Activated T-cell treated with anti-CD3 and anti-CD28 coated beads, Interleukin-2, amount 50 U/mL, for 4 hours (primary cell): ENCODE measurements at places on chromosomes 11 and 22. TPM values are rescaled to one million over a fixed set of nuclear protein-coding genes. Genes with fewer than 3 reads are reported as not detected.
A peak's percentile ranks its signal among the peaks of the same experiment; 100 is the strongest.

- DNase-seq = no peak
Measured at GRCh38 chr11:93525601-93526345, 17.4 kb downstream of the SMCO4 start.

GRCh38 chr11:19805827-19806226 lies 93.2 kb downstream of the NAV2 start:
- DNase-seq = no peak

GRCh38 chr11:85348945-85349344 lies 278.2 kb downstream of the DLG2 start:
- no peak for DNase-seq

GRCh38 chr11:11535611-11536010 lies 86.2 kb downstream of the GALNT18 start:
- no peak for DNase-seq

DNA sequence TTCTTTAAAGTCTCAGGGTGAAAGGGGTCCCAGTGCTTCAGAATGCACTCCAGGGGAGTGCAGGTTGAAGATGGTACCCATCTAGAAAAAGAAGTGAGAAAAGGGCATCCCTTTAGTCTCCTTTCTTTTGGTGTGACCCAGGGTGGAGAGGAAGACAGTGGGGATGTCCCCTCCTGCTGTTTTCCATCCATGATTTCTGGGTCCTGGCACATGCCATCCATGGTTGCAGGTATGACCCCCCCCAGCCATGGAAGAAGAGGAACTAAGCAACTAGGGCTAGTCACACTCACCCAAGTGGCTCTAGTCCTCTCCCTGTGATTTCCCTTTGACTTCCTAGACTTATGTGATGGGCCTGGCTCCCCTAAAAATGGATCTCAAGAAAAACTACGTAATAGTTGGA lies 15.9 kb upstream of the EI24 start:
- DNase-seq = no peak

GRCh38 chr22:36756031-36756430 lies 19.9 kb downstream of the IFT27 start:
- DNase-seq = no peak

DNA sequence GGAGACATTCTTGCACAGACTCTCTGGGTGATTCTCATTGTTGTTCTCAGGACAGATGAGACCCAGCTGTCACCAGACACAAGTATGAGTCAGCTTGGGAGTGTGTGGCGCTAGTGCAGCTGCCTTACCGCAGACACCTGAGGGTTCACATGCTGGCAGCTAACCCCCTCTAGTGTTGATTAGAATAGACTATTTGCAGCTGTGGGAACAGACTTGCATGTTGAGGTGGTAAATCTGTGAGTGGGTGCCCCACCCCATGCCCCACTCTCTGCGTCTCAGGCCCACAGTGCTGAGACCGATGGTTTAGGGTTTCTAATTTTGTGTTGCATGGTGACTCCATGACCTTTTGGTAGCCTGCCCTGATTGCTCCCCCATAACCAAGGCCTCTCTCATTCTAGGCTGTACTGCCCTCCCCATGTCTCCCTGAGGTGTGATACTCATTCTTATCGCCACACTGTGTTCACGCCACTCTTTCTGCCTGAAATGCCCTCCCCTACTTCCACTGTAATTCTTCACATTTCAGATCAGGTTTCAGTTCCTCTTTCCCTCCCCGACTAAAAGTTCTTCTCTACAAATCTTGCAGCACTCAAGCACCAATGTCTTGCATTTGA lies 73.7 kb upstream of the KIRREL3 start:
- DNase-seq = no peak

- no peak for DNase-seq
Measured at GRCh38 chr11:27183672-27184457, 143.2 kb downstream of the BBOX1 start.

DNA sequence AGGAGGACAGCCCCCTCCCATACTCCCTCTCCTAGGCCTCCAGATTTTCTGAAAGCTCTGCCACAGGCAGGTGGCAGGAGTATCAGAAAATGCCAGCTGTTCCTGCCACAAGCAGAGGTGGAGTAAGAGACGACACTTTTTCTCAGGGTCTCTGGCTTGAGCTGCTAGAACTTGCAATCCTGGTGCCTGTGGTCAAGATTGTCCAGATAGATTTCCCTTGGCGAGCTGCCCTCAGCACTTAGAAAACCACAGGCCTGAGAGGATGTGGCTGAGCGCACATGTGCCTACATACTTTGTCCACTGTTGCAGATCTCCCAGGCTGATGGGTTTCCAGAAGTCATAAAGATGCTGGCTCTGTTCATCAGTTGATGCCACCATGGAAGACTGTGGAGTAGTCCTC lies 65.7 kb upstream of the NAV2 start:
- no peak for DNase-seq

- no peak for DNase-seq
Measured at GRCh38 chr11:57964660-57965059, 59.0 kb upstream of the OR9Q1 start.

GRCh38 chr11:72766152-72766902 lies 14.1 kb upstream of the ARAP1 start:
- no peak for DNase-seq

DNA sequence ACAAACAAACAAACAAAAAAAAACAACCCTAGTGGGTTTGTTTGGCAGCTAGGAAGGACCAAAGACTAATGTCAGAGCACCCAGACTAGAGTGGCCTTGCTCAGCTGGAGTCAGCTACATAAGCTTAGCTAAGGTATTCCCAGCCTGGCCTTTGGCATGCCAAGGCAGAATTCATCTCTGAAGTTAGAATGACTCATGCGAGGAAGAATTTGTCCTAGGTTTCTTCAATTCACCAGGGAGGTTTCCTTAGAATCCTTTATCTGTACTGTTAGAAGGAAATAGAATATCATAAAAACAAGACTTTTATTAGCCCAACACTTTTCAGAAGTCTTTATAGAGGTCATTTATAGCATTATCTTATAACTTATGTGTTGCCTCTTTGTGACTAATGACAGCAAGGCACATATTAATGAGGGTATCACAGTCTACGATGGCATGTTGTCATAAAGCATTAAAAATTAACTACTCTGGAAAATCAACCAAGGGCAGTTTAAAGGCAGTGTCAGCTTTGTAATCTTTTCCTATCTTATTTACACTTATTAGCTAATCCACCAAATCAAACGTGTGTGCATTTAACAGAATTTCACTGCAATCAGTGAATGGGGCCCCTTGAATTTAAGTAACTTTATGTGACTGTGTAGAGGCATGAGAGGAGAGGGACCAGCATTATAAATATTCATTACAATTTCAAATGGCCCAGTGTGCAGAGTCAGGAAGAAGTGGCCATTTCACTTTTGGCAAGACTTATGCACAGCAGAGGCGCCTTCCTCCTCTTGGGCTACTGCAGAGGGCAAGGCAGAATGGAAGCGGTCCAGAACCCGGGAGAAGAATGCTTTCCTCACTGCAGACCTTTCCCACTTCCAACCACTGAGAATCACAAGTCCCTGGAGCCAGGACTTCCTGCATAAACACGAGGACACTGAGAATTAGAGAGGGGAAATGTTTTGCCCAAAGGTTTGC lies 36.3 kb downstream of the SLC5A1 start:
- no peak for DNase-seq

- DNase-seq = no peak
Measured at GRCh38 chr11:103043826-103044678, 47.9 kb downstream of the DCUN1D5 start.

GRCh38 chr11:15318814-15319213 lies 204.1 kb downstream of the INSC start:
- DNase-seq = no peak

GRCh38 chr22:39282645-39283321 lies 36.6 kb downstream of the RPL3 start:
- no peak for DNase-seq

DNA sequence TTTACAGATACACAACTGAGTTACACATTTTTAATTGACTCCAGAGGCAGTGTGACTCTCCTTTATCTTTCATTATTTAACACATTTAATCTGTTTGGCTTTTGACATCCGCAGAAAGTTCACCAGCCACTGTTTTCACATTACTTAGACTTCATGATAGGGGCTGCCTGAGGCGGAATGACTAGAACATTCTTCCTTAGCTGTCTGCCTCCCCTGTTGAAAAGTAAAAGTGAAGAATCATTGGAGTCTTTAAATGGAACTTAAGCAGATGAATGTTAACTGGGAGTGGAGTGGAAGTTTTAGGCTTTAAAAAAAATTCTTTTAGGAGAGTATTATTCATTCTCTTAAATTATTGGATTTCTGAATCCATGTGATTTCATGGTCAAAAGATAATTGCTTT lies 229.2 kb upstream of the MTNR1B start:
- DNase-seq = no peak

DNA sequence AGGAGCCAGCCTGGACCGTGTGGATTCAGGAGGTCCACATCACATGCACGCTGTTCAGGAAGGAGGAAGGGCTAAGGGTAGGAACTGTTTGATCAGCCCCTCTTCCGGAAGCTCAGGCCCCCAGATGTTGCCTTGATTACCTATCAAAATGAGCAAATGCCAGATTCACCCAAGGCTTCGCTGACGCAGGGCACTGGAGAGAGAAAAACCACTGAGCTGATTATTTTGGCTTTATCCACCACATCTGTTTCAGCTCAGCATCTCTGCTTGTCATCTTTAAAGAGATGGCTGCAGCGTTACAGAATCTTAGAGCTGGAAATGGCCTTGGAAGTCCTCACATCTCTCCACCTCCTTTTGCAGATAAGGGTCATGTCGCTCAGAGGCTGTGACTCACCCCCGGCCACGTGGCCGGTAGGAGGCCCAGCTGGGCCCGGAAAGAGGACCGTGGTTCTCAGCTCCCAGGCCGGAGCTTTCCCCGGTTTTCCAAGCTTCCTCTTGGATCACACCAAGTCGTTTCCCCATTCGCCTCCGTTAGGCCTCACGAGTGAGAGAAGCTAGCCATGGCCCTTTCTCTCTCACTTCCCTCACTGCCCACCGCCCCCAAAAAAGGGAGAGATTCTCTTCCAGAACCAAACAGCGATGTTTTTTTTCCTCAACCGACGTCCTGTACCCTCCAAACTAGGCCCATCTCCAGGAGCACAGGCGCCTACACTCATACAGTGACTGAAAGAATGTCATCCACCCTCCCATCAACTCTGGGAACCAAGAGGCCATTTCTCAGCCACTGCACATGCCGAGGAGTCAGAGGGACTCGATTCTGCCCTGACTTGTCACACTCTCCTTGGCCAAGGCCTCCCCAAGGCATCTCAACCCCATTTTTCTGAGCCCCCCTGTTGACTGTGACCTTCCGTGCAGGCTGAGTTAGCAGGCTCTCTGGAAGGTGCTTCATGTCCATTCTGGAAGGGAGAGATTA lies 37.6 kb downstream of the LIF start:
- no peak for DNase-seq

GRCh38 chr11:104484804-104485554 lies 321.0 kb upstream of the PDGFD start:
- DNase-seq = no peak

DNA sequence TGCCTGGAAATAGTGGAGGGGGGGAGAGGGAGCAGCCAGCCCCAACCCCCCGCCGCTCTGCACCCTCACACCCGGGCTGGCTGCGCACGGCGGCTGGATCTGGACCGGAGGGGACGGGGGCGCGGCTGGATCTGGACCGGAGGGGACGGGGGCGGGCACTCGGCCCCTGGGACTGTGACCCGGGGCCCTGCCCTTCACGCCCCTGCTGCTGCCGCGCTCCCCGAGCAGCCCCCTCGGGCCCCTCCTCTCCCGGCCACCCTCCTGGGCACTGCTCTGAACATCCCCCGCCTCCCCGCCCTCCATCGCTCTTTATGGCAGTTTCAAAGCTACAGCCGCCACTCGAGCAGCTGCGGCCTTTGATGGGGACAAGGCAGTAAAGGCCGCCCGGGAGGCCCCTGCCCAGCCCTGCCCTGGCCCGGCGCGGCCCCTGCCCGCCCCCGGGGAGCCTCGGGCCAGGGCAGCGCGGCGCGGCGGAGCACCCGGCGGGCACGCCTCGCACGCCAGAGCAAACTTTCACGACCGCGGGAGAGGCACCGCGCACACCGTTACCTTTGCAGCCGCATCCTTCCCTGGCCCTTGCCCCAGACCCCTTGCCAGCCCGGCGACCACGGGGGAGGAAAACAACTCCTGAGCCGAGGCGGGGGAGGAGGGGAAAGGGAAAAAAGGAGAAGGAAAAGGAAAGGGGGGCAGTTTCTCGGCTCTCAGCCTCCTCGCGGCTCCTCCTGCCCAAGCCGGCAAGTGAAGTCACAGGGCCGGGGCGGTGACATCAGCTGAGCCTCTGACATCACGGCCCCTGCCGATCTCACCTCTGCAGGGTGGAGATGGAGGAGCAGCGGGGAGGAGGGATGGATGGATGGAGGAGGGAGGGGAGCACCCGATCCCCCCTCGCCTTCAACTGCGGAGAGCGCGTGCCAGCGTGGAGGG lies 13.1 kb upstream of the TCF20 start:
- DNase-seq = peak; percentile 48

GRCh38 chr22:45553351-45554039 lies 50.8 kb downstream of the FBLN1 start:
- peak; percentile 28 for DNase-seq

- DNase-seq = no peak
Measured at GRCh38 chr11:110297076-110297725, 787 bp upstream of the RDX start.

DNA sequence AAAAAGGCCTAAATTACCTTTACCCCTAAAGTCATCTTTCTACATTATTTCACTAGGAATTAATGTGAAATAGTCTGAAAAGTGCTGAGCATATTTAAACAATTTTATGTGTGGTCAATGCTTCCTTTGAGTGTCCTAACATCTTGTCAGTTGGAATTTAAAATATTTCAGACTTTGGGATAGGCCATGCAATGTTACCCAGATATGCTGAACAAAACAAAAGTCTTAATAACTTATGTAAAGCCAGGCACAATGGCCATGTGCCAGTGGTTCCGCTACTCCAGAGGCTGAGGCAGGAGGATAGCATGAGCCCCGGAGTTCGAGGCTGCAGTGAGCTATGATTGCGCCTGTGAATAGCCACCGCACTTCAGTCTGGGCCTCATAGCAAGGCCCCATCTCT lies 137.4 kb downstream of the CADM1 start:
- DNase-seq = no peak

DNA sequence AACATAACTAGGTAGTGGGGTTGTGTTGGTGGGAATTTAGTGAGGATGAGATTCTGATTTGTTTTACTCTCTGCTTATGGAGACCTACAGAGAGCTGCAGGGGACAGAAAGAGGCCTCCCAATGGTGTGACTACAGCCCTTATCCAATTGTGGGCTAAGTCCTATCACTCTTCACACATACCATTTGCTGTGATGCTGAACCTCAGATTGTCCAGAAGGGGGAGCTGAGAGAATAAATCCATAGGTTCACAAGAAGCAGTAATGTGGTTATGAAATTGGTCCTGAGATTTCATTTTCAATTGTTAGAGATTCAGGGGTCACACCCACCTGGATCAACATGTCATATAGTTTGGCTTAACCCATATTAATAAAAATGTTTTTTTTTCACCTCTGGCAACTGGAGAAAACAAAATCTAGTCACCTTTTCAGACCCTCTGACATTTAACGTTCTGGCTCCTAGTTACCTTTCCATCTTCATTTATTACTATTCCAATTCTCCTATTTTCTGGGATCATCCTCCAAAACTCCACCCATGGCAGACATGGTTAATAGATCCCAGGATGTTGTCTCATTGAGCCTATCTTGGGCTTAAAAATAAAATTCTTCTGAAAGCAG lies 53.3 kb upstream of the PTPN5 start:
- DNase-seq = no peak

SOX10 gene
- total RNA-seq = not detected

OR9G1 gene
- total RNA-seq = not detected

ACR gene
- not detected for total RNA-seq

CRYBA4 gene
- not detected for total RNA-seq

CAPN5 gene
- 0.29 TPM for total RNA-seq

DMC1 gene
- total RNA-seq = 2.4 TPM

ZBTB16 gene
- 4.4 TPM for total RNA-seq

C11orf87 gene
- total RNA-seq = not detected

PGA3 gene
- total RNA-seq = not detected

CASP5 gene
- total RNA-seq = not detected

TBX10 gene
- total RNA-seq = not detected

SUSD2 gene
- 1.2 TPM for total RNA-seq
